ENCODE measurements at places on chromosomes 16 and 17.

DNA sequence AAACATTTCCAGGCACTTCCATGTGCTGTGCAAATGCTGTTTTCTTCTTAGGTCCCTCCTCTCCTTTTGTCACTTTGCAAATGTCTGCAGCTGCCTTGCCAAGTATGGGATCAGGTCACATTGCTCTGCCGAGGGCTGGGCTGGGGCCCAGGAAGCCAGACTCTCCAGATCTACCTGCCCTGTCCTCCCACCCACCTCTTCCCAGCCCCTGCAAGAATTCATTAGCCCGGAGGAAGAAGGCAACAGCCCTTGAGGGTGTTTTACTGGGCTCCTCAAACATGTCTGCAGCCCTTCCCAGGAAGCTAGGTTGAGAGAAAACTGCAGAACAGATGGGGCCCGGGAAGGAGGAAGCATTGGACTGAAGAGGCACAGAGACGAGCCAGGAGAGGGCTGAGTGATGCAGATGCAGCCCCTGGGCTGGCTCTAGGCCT lies 47.1 kb downstream of the WSB1 start:
- no peak for DNase-seq

DNA sequence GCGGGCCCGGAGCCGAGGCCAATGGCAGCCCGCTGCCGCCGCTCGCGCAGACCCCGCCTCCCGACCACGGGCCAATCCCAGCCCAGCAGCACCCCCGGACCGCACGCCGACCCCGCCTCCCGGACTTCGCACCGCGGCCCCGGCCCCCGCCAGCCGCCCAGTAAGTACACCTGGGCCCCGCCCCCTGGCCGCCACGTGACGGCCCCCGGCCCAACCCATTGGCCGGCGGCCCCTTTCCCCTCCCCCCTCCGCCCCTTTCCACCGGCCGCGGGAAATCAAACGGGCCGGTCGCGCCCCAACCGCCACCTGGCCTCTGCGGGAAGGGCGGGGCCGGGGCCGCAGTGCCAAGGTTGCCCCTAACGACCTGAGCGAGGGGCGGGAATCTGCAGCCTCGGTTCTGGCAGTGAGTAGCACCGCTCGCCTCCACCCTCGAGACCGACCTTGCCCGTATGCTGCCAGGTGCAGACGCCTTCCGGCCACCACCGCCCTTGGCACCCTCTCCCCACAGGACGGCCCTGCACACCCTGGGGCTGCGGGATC lies at the start of gene YBX2:
TSS of gene YBX2 (minus strand) at position 26 of the 540 bp plus-strand sequence. CDS start 139 bp downstream, outside the sequence.
- DNase-seq = peak; percentile 65

GRCh38 chr16:50253514-50253910 lies 12.8 kb upstream of the ADCY7 start:
- no peak for DNase-seq

DNA sequence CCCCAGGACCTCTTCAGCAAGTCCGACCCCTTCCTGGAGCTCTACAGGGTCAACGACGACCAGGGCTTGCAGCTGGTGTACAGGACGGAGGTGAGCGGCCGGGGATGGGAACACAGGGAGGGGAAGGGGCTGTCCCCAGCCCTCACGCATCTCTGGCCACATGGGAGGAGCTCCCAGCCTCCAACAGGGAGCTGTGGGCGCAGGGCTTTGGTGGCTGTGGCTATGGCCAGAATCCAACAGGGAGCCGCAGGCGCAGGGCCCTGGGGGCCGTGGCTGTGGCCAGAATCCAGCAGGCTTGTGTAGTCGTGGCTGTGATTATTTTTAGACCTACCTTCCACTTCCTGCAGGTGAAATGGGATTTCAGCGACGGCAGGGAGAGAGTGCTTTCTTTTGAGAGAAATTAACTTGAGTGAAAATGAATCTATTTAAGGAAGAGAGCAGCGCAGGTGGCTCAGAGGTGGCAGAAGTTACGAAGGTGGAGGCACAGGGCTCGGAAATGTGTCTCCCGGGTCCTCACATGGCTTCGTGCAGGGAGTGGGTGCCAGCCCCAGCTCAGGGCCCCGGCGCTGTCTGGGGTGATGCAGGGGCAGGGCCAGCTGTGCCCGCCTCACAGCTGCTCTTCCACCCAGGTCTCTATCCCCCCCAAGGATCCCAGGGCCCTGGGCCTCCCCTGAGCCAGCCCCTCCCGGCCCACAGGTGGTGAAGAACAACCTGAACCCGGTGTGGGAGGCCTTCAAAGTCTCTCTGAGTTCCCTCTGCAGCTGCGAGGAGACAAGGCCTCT lies 9.4 kb downstream of the CPNE7 start:
- DNase-seq = no peak

DNA sequence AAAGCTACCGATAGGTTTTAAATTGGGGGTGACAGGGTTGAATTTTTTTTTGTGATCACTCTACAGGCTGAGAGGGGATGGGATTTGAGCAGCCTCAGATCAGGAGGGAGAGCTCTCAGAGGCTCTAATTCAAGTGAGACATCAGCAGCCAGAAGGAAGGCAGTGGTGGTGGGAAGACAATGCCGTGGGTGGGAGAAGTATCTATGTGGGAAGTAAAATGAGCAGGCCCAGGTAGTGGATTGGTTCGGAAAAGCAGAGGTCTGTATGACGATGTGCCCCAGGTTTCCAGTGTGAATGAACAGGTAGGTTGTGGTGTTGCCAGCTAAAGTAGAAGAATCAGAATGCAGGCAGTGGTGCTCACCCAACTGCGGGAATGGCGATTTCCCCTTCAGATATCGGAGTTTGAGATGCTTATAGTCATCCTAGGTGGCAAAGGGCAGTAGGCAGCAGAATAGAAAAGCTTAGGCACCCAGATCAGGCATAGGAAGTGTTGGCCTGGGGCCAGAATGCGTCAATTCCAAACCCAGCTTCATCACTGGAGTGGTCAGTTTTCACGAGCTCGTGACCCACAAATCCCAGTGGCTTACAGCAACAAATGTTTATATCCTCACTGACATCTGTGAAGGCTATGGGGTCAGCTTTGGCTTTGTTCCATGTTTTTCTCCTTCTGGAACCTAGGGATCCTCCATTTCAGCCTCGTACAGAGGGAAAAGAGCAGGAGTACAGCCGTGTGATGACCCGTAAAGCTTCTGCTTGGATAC lies 24.0 kb downstream of the MEOX1 start:
- no peak for DNase-seq

DNA sequence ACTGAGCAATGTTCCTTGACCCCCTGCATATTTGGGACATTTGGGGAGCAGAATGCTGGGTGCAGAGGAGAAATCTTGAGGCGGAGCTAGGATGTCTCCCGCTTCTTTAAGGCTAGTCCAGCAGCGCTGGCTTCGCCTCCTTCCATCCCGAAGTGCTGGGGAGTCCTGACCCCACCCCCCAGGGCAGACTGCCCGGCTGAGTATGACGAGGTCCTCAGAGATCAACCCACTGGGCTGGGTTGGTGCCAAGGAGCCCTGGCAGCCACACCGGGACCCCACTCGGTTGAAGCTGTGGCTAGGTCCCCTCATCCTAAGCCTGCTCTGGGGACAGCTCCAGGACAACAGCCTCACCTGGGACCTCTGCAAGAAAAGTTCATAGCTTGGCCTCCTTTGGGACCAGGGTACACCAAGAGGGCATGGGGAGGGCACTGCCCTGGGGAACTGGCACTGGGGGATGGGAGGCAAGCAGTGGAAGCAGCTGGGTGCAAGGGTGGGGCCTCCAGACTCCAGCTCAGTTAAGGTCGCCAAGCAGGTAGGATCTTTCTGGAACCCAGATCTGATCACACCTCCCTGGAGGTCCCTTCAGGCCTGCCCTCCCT lies 11.0 kb downstream of the RHBDF2 start:
- DNase-seq = no peak

DNA sequence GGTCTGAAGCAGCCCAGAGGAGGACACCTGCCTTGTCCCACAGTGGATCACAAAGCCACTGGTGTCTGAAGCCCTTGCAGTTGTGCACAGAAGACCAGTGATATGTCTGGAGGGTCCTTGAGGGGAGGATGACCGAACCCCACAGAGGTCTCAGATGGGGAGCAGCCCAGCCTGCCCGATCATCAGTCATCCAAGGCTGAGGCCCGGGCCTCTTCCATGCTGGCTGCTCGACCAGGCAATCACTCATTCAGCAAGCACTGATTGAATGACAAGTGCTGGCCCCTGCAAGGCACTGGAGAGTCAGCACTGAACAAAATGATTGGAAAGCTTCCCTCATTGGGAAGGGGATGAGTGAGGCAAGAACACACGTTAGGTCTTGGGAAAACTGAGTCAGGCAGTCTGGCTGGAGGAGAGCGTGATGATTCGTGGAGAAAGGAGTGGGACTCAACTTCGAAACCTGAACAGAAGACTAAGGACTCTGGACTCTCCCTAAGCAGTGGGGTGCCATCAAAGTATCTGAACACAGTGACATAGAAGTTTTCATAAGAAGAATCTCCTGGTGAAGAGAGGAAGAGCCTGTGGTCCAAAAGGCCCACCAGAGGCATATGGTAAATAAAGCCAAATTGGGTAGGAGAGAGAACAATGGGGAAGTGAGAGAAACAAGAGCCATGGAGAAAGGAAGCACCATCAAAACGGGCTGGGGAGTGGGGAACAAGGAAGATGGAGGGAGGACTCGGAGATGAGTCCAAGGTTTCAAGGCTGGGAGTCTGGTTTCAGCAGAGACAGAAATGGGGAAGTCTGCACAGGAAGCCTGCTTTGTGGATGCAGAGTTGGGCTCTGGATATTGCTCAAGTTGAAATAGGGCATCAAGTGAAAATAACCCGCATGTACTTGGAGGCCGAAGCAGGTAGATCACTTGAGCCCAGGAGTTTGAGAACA lies 10.2 kb downstream of the PIK3R5 start:
- no peak for DNase-seq

DNA sequence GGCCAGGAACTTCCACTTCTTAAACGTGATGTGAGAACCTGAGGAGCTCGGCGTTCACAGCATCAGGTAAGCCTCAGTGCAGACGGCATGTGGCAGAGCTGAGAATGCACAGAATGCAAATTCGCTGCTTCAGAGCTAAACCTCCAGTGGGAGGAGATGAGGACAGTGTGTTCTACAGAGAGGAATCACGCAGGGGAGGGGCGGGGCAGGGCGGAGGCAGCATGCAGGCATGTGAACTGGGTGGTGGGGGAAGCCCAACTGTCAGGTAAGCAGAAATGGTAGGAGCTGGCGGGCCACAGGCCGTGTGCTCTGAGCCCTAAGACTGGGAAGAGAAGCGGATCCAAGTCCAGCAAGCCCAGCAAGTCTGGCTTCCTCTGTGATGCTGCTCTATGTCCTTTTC lies 94.7 kb downstream of the ZNF778 start:
- DNase-seq = no peak
